AG20443 (cell line): ENCODE measurements at places on chromosomes 7 and 10.

DNA sequence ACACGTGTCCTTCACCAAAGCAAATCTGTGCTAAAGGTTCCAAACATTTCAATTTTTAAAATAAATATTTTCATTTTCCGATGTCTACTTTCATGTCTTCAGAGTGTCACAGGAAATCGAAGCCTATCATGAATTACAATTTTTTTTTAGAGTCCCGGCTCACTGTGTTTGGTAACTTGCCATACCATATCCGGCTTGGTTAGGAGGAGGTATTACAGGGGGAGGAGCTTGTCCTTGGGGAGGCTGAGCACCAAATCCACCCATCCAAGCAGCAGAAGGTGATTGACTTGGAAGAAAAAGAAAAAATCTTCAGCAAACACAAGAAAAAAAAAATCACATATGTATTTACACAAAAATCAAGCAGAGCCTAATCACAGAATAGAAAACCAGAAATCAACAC lies 21.3 kb downstream of the TIAL1 start:
- peak; percentile 41 for DNase-seq

DNA sequence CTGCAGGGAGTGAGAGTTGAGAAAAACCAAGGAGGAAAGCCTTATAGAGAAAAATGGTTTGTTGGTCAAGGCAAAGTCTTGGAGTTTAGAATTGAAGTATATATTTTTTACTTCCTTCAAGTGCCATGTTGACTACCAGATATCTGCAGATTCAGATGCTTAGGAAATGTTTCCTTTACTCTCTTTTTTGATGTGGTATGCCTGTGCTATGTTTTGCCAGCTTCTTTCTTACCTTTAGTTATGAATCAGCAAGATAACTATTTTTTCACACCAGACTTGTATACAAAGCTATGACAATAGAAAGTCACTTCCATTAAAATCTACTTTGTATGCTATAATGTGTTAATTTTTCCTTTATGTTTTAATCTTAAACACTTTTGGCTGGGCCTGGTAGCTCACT lies 3.6 kb downstream of the R3HCC1L start:
- DNase-seq: no peak

DNA sequence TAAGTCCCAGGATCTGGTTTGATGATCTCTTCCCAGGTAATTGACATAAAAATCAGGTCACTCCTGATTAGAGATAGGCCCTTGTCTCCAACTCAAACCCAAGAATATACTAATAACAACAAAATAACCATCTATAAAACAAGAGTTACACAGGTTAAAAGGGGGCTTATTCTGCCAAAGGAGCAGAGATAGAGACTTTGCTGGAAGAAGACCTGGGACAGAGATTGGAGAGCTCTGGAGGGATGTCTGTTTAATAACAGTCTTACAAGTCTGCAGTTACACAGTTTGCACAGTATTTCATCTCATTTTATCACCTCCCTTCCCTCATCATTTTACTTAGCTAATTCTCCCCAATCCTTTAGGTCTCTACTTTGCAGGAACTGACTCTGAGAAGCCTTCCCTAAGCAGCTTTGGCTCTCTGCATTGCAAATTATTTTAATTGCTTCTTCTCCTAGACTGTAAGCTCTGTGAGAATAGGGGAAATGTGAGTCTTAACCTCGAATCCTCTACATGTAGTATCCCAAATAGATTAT lies 3.7 kb upstream of the ZNF438 start:
- no peak for DNase-seq

- DNase-seq: no peak
Observed at GRCh38 chr7:146645383-146645976, 528.9 kb downstream of the CNTNAP2 start.

- no peak for DNase-seq
Observed at GRCh38 chr10:13373644-13374043, 25.6 kb upstream of the SEPHS1 start.

DNA sequence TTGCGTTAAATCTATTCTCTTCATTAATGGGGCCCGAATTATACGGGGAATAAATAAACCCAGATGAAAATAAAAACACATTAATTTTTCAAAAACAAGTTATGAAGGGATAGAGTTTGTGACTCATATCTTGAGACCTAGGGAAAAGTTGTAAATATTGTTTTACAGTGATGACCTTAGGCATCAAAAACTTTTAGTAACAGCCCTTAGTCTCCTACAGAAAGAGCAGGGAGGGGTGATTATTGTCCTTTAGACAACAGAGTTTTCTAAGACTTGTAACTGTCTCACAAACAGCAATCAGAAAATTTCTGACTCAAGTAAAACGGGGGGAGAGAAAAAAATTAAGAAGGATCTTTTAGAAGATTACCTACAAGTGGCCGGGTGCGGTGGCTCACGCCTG lies 102.7 kb downstream of the COL28A1 start:
- DNase-seq: no peak

- DNase-seq: peak; percentile 96
Observed at GRCh38 chr10:133258818-133259601, 17.7 kb downstream of the ADAM8 start.

GRCh38 chr10:23467548-23467947 lies 28.7 kb downstream of the OTUD1 start:
- no peak for DNase-seq

DNA sequence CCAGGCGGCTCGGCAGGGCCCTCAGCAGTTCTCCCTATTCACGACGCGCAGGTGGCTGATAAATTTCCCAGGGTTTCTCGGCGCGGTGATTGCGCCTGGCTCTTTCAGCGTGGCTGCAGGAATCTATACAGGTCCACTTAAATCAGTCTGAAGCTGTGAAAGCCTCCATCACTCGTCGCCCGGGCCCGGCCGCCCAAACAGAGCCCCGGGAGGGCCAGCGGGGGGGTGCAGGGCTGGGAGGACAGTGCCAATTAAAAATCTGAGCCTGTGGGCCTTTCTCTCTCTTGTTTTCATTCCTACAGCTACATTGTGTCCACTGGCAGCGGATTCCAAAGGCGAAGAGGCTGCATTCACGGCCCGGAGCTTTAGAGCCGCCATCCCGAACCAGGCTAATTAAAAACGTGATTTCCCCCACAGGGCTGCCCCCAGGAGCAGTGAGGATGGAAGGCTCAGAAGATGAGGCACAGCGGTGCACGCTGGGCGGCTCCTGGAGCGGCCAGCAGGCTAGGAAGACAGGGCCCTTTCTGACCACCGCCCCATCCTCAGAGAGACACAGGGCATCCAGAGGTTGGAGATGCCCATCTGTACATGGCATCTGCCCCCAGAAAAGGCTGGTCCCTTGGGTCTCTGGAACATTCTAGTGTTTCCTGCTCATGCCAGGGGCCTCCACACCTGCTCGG lies 100.7 kb downstream of the FAM53B start:
- DNase-seq: no peak

DNA sequence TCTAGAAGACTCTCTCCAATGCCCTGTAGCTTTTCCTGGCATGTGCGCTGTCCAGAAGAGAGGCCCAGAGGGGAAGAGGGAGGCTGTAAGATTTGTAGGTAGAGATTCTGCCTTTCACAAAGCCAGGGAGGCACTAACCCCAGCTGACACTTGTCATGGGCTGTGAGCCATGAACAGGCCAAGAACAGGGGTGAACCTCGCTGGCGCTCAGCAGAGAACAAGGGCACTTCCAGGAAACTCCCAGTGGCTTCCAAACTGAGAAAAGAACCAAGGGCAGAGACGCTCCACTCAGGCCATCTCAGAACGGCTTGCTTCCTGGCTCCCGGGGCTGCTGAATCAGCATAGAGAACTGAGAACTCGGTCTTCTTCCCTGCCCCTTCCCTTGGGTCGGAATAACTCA lies 257.8 kb upstream of the ZNF32 start:
- no peak for DNase-seq

- no peak for DNase-seq
Observed at GRCh38 chr10:127852456-127852855, 40.3 kb downstream of the CLRN3 start.

- no peak for DNase-seq
Observed at GRCh38 chr7:68488341-68489060, 1109.8 kb upstream of the AUTS2 start.

DNA sequence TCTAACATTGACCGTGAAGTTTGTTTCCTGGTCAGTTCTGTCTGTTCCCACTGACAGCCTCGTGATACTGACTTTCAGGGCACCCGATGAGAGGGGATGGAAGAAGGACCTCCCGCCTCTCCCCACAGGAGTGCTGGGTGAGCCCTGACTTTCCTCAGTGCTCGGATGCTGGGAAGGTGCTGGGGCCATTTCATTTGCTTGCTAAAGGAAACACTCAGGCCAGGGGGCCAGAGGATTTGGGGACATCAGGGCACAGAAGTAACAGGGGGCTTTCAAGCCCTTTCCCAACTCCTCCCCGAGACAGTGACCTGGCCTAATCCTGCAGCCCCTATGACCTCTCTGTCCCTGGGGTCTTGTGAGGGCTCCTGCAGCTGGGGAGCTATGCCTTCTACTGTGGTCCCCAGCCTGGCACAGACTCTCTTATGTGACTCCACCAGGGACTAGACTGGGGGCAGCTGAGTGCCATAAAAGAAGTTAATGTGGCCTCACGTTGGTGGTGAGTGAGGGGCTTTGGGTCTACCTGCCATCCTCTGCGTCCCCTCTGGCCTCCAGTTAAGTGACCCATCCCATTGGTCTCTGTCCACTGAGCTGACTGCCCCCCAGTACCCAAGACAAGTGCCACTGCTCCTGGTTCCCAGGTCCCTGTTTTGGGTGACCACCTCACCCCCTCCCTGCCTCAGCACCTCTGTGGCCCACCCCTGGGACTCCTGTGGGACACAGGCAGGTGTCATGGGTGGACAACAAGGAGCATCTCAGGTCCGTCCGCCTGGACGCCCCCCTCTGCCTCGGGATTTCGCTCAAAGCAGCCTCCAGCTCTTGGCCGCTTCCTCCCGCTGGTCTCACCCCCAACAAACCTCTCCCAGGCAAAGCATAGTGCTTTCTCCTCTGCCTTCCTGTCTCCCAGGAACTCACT lies 33.4 kb upstream of the HSPA12A start:
- no peak for DNase-seq

DNA sequence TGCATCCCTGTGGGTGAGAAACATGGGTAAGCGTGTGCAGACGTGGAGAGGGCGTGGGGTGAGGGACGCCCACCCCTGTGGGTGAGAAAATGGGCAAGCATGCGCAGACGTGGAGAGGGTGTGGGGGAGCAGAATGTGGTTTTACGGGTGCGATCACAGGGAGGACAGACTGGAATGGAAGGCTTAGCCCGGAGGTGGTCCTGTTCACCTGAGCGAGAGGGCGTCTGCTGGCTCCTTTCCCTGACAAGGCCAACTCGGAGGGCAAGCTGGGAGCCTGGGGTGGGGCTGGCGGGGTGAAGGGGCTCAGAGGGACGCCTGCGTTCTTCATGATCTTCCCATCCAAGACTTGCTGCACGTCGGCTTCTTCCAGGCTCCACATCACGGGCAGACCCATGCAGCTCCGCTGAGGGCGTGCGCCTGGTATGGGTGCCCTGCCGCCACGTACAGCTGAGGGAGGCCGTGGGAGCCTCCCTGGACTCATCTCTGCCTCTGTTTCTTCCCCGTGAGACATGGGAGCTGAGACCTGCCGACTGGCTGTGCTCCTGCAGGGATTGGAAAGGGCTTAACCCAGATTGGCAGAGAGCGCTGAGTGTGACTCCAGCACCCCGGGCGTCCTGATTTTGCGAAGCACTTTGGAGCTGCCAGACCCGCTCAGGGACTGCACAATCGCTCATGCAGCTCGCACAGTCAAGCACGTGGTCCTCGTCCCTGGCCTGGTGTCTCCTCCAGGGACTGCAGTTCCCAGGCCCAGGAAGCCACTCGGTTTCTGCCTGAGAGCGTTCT lies 74.3 kb upstream of the SHH start:
- no peak for DNase-seq

GRCh38 chr10:55629793-55630490 lies 731.1 kb downstream of the ZWINT start:
- DNase-seq: peak; percentile 46

- no peak for DNase-seq
Observed at GRCh38 chr7:30526163-30526562, 21.5 kb upstream of the GGCT start.

- DNase-seq: peak; percentile 30
Observed at GRCh38 chr10:62732841-62733653, 71.5 kb upstream of the ADO start.

GRCh38 chr7:2095436-2095835 lies 137.3 kb downstream of the MAD1L1 start:
- DNase-seq: no peak

DNA sequence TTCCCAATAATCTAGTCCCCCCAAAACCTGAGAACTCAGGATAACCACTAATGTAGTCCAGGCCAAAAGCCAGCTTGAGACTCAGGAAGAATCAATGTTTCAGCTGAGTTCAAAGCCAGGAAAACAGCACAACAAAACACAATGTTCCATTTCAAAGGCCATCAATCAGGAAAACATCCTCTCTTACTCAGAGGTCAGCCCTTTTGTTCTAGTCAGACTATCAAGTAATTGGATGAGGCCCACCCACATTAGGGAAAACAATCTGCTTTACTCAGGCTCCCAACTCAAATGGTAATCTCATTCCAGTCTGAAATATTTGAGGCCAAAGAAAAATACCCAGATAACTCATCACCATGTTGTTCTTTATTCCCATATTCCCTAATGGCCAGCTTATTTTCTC lies 152.2 kb downstream of the SDHAF3 start:
- DNase-seq: no peak

DNA sequence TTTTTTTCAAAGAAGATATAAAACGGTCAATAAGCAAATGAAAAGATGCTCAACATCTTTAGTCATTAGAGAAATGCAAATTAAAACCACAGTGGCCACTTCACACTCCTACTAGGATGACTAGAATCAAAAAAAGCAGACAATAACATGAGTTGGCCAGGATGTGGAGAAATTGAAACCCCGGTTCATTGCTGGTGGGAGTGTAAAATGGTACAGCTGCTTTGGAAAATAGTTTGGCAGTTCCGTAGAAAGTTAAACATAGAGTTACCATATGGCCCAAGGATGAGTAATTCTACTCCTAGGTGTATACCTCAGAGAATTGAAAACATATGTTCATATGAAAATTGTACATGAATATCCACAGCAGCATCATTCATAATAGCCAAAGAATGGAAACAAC lies 573.3 kb downstream of the GALNT17 start:
- no peak for DNase-seq

- DNase-seq: no peak
Observed at GRCh38 chr7:1586827-1587705, 17.2 kb upstream of the PSMG3 start.

DNA sequence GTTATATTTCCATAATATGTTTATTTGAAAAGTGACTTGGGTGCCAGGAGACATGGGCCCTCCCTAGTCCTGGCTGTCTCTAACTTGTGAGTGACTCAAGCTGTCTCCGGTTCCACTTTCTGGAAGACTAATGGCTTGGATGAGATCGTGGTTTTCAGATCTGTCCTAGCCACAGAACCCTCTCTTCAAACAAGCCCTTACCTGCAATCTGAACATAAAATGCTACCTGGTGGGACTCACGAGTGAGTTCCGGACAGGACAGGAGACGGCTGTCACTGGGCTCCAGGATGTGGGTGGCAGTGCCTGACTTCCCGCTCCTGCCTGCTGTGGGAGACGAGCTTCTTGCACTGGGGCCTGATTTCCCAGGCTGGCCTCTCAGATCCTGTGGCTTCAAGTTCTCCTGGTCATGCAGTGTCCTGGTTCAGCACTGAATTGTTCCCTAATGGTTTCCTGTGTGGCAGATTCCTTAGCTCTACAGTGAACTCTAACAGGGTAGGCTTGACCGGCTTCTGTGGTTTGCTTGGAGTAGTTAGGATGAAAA lies 26.0 kb upstream of the PFKFB3 start:
- DNase-seq: no peak

GRCh38 chr10:119205894-119206602 lies 1.3 kb upstream of the GRK5 start:
- no peak for DNase-seq

GRCh38 chr7:107660381-107661080 lies at the start of gene SLC26A4:
Gene SLC26A4, plus strand, starts transcription at chr7:107660828. Its CDS starts 814 bp downstream, at chr7:107661642.
- DNase-seq: peak; percentile 20

- DNase-seq: peak; percentile 63
Observed at GRCh38 chr7:79420464-79420863, 33.0 kb downstream of the MAGI2 start.
